ENCODE measurements at places on chromosomes 12 and 14. TPM values are rescaled to one million over a fixed set of nuclear protein-coding genes. Genes with fewer than 3 reads are reported as not detected.
A peak's percentile ranks its signal among the peaks of the same experiment; 100 is the strongest.

GRCh38 chr12:42281844-42282243, 43.8 kb upstream of the YAF2 start:
- no peak for DNase-seq

DNA sequence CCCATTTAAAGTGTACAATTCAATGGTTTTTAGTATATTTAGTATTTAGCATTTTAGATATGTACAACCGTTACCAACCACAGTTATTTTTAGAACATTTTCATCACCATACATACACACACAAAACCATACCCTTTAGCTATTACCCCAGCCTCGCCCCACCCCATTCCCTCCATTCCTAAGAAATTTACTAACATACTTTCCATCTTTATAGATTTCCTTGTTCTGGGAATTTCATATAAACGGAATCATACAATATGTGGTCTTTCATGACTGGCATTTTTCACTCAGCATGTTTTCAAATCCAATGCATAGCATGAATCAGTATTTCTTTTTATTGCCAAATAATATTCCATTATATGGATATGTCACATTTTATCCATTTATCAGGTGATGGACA, 101.5 kb downstream of the TAOK3 start:
- no peak for DNase-seq

- DNase-seq, result no peak
Observed at GRCh38 chr14:89198544-89199329, 218.3 kb downstream of the FOXN3 start.

GRCh38 chr12:122028905-122029560, 7.3 kb downstream of the BCL7A start:
- DNase-seq, result no peak

- DNase-seq, result peak; percentile 0
Observed at GRCh38 chr12:119578112-119578511, 15.5 kb upstream of the TMEM233 start.

DNA sequence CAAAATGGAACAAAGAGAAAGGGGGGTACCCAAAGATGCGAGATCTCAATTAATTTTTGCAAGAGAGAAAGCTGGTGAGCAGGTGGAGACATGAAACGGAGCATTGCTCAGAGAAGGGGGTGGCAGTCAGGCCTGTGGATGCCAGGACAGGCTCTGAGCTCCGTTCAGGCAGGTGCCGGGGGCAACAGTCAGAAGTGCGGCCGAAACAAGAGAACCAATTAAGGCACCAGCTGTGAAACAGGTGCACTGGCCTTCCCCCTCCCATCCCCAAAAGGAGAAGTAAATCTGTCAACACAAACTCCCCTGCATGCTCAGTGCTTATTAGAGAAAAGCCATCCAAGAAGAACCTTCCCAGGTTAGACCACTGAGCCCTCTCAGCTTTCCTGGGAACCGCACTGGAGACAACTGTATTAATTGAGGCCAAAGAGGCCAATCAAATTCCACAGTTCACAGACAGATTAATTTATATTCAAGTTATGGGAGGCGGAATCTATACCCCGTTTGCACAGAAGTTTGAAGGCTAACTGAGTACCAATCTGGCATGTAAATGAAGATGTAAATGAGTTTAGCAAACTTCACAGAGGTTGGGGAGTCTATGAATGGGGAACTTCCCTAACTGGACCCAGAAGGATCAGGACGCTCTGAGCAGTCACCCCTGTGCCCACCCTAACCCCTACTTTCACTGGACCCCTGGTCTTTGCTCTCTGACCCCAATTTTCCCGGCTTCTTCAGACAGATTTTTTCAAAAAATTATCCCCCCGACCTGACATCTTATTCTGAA, 20.9 kb downstream of the OAS2 start:
- no peak for DNase-seq

The ASIC1 gene
- total RNA-seq, result 1.7 TPM

The VRTN gene
- total RNA-seq, result not detected

The C12orf56 gene
- not detected for total RNA-seq

The POTEG gene
- not detected for total RNA-seq

The LRTM2 gene
- total RNA-seq, result not detected

All from HFFc6 (cell line).